ENCODE measurements at places on chromosomes 11 and 22. TPM values are rescaled to one million over a fixed set of nuclear protein-coding genes. Genes with fewer than 3 reads are reported as not detected.

GRCh38 chr22:37551981-37552380, 8.3 kb upstream of the CDC42EP1 start:
- no peaks in the 10 kb centered on the region for H3K36me3 ChIP-seq
- no peak overlapping the region for H3K4me3 ChIP-seq
- peaks cover 22% of the 10 kb centered on the region for H3K4me1 ChIP-seq
- DNase-seq, result no peak

GRCh38 chr11:44835296-44835695, 108.5 kb downstream of the TSPAN18 start:
- no peak overlapping the region for H3K4me3 ChIP-seq
- H3K27ac ChIP-seq, result no peak overlapping the region
- H3K4me1 ChIP-seq, result peaks cover 4% of the 10 kb centered on the region
- no peak for DNase-seq

- H3K27me3 ChIP-seq, result no peaks in the 10 kb centered on the region
- no peak for DNase-seq
- no peaks in the 10 kb centered on the region for H3K36me3 ChIP-seq
- no peaks in the 10 kb centered on the region for H3K4me1 ChIP-seq
- no peak overlapping the region for H3K27ac ChIP-seq
These were observed 576.8 kb downstream of the SOX6 start for GRCh38 chr11:15779518-15779917.

GRCh38 chr22:35554297-35554845, 13.7 kb downstream of the RASD2 start:
- DNase-seq, result no peak
- H3K27ac ChIP-seq, result peak overlapping the region; percentile 39
- H3K4me3 ChIP-seq, result no peak overlapping the region

GRCh38 chr11:117407016-117407415, 79.4 kb downstream of the CEP164 start:
- no peaks in the 10 kb centered on the region for H3K36me3 ChIP-seq
- no peak overlapping the region for H3K4me3 ChIP-seq
- no peak overlapping the region for H3K27ac ChIP-seq
- H3K27me3 ChIP-seq, result no peaks in the 10 kb centered on the region

DNA sequence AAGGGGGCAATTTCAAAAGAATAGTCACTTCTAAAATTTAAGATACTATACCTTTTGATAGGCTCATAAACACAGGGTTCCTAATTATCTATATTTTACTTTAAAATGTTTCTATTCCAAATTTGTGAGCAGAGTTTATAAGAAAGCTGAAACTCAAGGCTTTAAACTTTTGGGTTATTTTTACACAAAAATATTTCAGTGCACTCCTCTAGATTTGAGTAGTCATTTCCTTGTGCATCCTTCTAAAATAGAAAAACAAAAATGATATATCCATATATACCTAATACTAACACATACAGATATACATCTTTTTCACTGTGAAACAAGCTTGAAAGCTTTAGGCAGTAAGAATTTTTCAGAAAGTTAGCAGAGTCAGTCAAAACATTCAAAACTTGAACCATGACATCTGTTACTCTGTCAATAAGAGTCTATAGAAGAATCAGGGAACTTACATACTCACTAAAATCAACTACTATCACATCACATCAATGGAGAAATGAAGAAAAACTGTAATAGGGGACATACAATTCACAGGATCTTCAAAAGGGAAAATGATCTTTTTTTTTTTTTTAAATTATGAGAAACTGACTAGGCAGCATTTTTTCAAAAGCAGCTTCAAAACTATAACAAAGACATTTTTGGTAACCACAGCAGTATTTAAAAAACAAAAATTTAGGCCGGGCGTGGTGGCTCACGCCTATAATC, 5.1 kb downstream of the PHF21A start:
- no peak overlapping the region for H3K4me3 ChIP-seq
- H3K4me1 ChIP-seq, result peaks cover 39% of the 10 kb centered on the region
- H3K27me3 ChIP-seq, result no peaks in the 10 kb centered on the region
- peaks cover 3% of the 10 kb centered on the region for H3K36me3 ChIP-seq

GRCh38 chr11:124893781-124894401, 3.8 kb downstream of the ROBO4 start:
- no peak overlapping the region for H3K27ac ChIP-seq
- no peaks in the 10 kb centered on the region for H3K36me3 ChIP-seq
- 0 out of 2 replicates have a peak, but pooled peaks cover 3% of the 10 kb centered on the region for H3K4me1 ChIP-seq

DNA sequence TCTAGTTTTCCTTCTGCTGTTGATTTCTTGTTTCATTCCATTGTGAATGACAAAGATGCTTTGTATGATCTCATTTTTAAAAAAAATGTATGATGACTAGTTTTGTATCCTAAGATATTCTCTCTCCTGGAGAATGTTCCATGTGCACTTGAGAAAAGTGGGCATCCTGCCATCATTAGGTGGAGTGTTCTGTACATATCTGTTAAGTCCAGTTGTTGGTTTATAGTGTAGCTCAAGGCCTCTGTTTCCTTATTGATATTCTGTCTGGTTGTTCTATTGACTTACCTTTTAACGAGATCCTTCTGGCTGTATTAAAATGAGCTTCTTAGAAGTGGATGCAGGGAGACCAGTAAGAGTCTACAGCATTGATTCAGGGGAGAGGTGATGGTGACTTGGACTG, 35.2 kb downstream of the SGSM1 start:
- no peaks in the 10 kb centered on the region for H3K36me3 ChIP-seq
- H3K4me3 ChIP-seq, result no peak overlapping the region

DNA sequence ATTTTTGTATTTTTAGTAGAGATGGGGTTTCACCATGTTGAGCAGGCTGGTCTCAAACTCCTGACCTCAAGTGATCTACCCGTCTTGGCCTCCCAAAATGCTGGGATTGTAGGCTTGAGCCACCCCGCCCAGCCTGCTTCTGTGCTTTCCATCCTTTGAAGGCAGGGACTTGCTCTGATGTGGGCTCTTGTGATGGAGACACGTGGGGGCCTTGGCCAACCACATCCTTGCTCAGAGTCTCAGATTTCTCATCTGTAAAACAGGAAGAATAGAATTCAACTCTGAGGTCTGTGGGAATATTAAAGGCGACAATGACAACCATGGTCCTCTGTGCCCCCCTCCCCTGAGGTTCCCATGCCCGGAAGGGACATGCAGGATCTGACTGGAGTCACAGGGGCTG, 3.8 kb upstream of the GGA1 start:
- H3K27ac ChIP-seq, result no peak overlapping the region
- H3K27me3 ChIP-seq, result no peaks in the 10 kb centered on the region
- H3K4me3 ChIP-seq, result no peak overlapping the region
- DNase-seq, result no peak
- H3K4me1 ChIP-seq, result peaks cover 1% of the 10 kb centered on the region
- peaks cover 5% of the 10 kb centered on the region for H3K36me3 ChIP-seq

GRCh38 chr11:1600626-1601025, 2.5 kb upstream of the KRTAP5-2 start:
- H3K27me3 ChIP-seq, result peaks cover 25% of the 10 kb centered on the region
- no peaks in the 10 kb centered on the region for H3K4me1 ChIP-seq
- DNase-seq, result no peak
- H3K4me3 ChIP-seq, result no peak overlapping the region

DNA sequence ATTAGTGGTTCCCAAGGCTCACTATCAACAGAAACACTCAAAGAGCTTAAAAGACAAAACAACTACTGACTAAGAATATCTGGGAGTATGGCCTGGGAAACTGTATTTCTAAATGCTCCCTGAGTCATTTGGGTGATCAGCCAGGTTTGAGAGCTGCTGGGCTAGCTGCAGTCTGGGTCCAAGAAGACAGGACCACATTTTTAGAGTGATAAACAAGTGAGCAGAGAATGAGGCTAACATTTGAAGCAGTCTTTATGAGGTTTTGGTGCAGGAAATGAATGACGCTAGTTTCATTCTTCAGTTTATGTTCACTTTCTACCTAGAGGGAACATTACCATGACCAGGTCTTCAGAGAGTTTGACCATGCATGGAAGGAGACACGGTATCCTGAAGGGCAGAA, 97.7 kb downstream of the TEAD1 start:
- H3K4me3 ChIP-seq, result no peak overlapping the region
- no peak overlapping the region for H3K27ac ChIP-seq
- H3K4me1 ChIP-seq, result peaks cover 15% of the 10 kb centered on the region
- H3K36me3 ChIP-seq, result no peaks in the 10 kb centered on the region
- no peak for DNase-seq
- H3K27me3 ChIP-seq, result no peaks in the 10 kb centered on the region

- no peaks in the 10 kb centered on the region for H3K4me1 ChIP-seq
- no peak for DNase-seq
- no peaks in the 10 kb centered on the region for H3K36me3 ChIP-seq
- H3K27ac ChIP-seq, result no peak overlapping the region
- H3K4me3 ChIP-seq, result no peak overlapping the region
These were observed 129.2 kb upstream of the MTMR2 start for GRCh38 chr11:96052921-96053651.

DNA sequence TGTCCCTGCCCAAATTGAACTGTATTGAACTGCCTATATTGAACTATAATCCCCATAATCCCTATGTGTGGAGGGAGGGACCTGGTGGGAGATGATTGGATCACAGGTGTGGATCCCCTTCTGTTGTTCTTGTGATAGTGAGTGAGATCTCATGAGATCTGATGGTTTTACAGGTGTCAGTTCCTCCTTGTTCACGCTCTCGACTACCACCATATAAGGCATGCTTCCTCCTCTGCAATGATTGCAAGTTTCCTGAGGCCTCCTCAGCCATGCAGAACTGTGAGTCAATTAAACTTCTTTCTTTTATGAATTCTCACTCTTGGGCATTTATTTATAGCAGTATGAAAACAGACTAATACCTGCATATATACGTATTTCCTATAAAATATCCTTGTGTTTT, 206.5 kb upstream of the PDGFD start:
- H3K27me3 ChIP-seq, result no peaks in the 10 kb centered on the region
- no peak overlapping the region for H3K27ac ChIP-seq
- no peaks in the 10 kb centered on the region for H3K36me3 ChIP-seq
- H3K4me3 ChIP-seq, result no peak overlapping the region
- DNase-seq, result no peak
- H3K4me1 ChIP-seq, result no peaks in the 10 kb centered on the region

- no peak overlapping the region for H3K27ac ChIP-seq
- no peak for DNase-seq
- 0 out of 2 replicates have a peak, but pooled peaks cover 3% of the 10 kb centered on the region for H3K4me1 ChIP-seq
- no peaks in the 10 kb centered on the region for H3K27me3 ChIP-seq
- no peak overlapping the region for H3K4me3 ChIP-seq
These were observed 61.7 kb downstream of the PTPRJ start for GRCh38 chr11:48041877-48042695.

- H3K4me3 ChIP-seq, result peak overlapping the region; percentile 88
- H3K4me1 ChIP-seq, result peaks cover 71% of the 10 kb centered on the region
- DNase-seq, result no peak
- peak overlapping the region; percentile 87 for H3K27ac ChIP-seq
- H3K27me3 ChIP-seq, result no peaks in the 10 kb centered on the region
These were observed 1.0 kb downstream of the CCDC85B start for GRCh38 chr11:65891219-65892136.

DNA sequence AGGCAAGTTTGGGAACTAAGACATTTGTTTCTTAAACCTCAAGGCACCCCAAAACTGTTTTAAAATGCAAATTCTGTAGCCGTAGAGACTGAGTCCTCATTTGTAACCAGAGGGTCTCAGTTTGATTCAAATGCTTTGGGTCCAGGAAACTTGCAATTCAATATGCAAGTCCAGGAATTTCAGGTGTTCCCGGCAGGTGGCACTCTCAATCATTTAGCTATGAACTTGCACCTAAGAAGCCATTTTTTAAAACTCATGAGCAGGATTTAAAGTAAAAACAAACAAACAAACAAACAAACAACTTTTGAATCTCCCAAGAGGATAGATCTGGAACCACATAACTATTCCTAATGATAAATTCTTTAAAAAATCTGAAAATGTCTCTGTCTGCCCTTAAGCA, 8.7 kb upstream of the ABTB2 start:
- DNase-seq, result no peak
- H3K36me3 ChIP-seq, result no peaks in the 10 kb centered on the region
- 0 out of 2 replicates have a peak overlapping the region, but pooled peaks have one; percentile 40 for H3K27ac ChIP-seq
- no peaks in the 10 kb centered on the region for H3K27me3 ChIP-seq
- peaks cover 14% of the 10 kb centered on the region for H3K4me1 ChIP-seq

DNA sequence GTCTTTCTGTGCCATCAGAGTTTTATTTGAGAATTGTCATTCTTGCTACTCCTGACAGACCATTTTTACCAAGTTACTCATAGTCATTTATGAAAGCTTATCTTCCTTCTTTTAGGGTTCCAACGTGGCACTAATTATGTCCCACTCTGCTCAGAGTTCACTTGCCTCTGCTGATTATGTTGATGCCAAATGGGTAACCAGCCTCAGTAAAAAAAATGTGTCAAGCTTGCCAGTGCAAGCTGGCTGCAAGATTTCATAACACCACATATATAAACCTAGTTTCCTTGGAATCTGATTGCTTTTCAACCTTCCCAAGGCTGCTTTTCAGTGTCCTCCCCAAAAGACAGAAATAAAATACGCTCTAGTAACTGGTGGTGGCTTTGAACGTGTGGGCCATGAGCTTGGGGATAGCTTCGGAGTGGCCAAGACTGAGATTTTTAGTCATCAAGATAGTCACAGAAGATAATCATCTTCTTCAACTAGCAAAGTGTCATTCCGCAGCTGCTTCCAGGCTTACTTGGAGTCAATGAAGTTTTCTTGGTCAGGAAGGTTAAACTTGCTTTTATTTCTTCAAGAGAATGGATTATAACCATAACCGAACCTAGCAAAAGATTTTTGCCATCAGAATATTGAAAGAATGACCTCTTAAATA, 29.5 kb upstream of the APOA1 start:
- H3K36me3 ChIP-seq, result peaks cover 8% of the 10 kb centered on the region
- H3K4me1 ChIP-seq, result no peaks in the 10 kb centered on the region
- no peaks in the 10 kb centered on the region for H3K27me3 ChIP-seq
- DNase-seq, result no peak

GRCh38 chr22:42901790-42902508, 44.9 kb upstream of the ARFGAP3 start:
- no peak overlapping the region for H3K4me3 ChIP-seq
- H3K27me3 ChIP-seq, result no peaks in the 10 kb centered on the region
- no peaks in the 10 kb centered on the region for H3K36me3 ChIP-seq
- no peak overlapping the region for H3K27ac ChIP-seq

- H3K27ac ChIP-seq, result no peak overlapping the region
- 0 out of 2 replicates have a peak, but pooled peaks cover 2% of the 10 kb centered on the region for H3K36me3 ChIP-seq
These were observed 56.4 kb upstream of the CCDC89 start for GRCh38 chr11:85742348-85742747.

GAL gene
- 16.5 TPM for total RNA-seq

SLC29A2 gene
- 28.3 TPM for total RNA-seq

MS4A3 gene
- total RNA-seq, result 0.13 TPM

TRIM66 gene
- total RNA-seq, result 30.4 TPM

APOBEC3B gene
- 15.6 TPM for total RNA-seq

TRIM3 gene
- total RNA-seq, result 35.4 TPM

OR5T3 gene
- total RNA-seq, result not detected

APOBEC3G gene
- 4.8 TPM for total RNA-seq

IL17REL gene
- 0.82 TPM for total RNA-seq

OR4S1 gene
- not detected for total RNA-seq

PAX6 gene
- total RNA-seq, result 0.49 TPM
